ENCODE measurements at places on chromosomes 1 and 21.

DNA sequence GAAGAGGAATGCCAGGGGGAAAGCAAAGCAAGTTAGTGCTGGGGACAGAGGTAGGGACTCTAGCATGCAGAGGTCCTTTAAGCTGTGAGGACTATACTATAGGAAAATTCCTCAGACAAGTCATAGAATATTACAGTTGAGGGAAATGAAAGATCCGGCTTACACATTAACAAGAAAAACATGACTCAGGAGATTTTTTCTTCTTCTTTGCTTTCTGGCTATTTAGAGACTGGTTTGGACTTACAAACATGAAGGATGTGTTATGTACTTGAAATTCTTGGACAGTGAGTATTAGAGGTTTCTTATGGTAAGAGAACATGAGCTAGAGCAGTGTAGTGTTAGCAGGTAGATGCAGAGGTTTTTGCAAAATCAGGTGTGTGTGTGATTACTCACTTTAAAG is 24.9 kb downstream of the USP25 start:
- no peak overlapping the region for H3K4me3 ChIP-seq
- H3K27me3 ChIP-seq: no peaks in the 10 kb centered on the region
- no peak overlapping the region for H3K27ac ChIP-seq
- no peaks in the 10 kb centered on the region for H3K36me3 ChIP-seq
- no peak for DNase-seq

DNA sequence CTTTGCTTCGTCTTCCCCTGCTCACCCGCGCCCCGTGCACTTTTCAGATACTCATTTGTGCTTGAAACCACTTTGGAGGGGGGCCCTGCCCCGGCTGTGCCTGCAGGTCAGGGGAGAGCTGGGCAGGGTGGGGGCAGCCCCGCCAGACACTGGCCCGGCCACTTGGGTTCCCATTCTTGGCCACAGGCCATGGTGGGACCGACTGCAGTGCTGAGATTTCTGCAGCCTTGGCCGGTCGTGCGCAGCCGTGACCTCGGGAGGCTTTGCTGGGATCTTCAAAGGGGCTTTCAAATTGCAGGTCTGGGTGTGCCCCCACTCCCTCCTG is 54.5 kb upstream of the TTC34 start:
- H3K27me3 ChIP-seq: peaks cover 78% of the 10 kb centered on the region
- H3K36me3 ChIP-seq: no peaks in the 10 kb centered on the region
- H3K4me1 ChIP-seq: no peaks in the 10 kb centered on the region
- DNase-seq: no peak

GRCh38 chr1:65068202-65069010 is 79.6 kb upstream of the AK4 start:
- DNase-seq: no peak
- H3K4me3 ChIP-seq: peak overlapping the region; percentile 82
- peak overlapping the region; percentile 98 for H3K27ac ChIP-seq
- peaks cover 41% of the 10 kb centered on the region for H3K4me1 ChIP-seq

GRCh38 chr1:184801503-184801902 is 46.8 kb upstream of the EDEM3 start:
- H3K4me1 ChIP-seq: peaks cover 9% of the 10 kb centered on the region
- no peaks in the 10 kb centered on the region for H3K27me3 ChIP-seq

GRCh38 chr21:43600642-43601402 is 58.5 kb downstream of the HSF2BP start:
- no peaks in the 10 kb centered on the region for H3K27me3 ChIP-seq
- peaks cover 16% of the 10 kb centered on the region for H3K4me1 ChIP-seq
- no peak overlapping the region for H3K4me3 ChIP-seq

DNA sequence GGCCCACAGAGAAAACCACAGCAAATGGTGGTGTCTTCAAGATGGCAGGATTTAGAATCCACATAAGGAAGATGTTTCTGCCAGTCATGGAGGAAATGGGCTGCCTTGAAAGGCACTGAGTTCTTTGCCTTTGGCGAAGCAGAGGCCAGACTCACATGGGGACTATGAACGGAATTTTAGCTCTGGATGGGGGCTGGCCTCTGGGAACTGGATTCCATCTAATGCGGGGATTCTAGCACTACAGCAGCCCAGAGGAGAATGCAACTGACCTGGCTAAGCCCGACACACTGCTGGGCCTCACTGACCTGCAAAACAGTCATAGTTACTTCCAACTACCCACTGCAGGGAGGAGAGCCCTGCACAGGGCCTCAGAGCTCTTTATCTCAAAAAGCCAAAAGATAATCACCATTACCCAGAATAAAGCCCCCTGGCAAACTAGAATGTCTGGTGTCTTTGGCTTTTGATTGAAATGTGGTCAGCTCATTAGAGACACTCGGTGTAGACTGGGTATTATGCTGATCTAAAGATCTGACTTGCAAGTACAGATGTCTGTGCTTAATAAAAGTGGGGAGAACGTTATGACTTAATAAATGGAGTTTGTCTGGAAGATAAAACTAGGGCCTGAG is 11.6 kb downstream of the HCRTR1 start:
- peaks cover 54% of the 10 kb centered on the region for H3K36me3 ChIP-seq
- H3K27ac ChIP-seq: peak overlapping the region; percentile 95
- peaks cover 87% of the 10 kb centered on the region for H3K4me1 ChIP-seq

GRCh38 chr1:26996024-26996423 is 2.5 kb downstream of the TRNP1 start:
- peak overlapping the region; percentile 84 for H3K4me3 ChIP-seq
- peaks cover 79% of the 10 kb centered on the region for H3K4me1 ChIP-seq
- DNase-seq: no peak
- H3K27ac ChIP-seq: peak overlapping the region; percentile 91
- no peaks in the 10 kb centered on the region for H3K36me3 ChIP-seq

- no peak overlapping the region for H3K4me3 ChIP-seq
- H3K4me1 ChIP-seq: peaks cover 10% of the 10 kb centered on the region
- no peak overlapping the region for H3K27ac ChIP-seq
Observed at GRCh38 chr1:40919475-40920011, 57.4 kb upstream of the CITED4 start.

- peaks cover 9% of the 10 kb centered on the region for H3K4me1 ChIP-seq
- H3K27ac ChIP-seq: no peak overlapping the region
- no peak for DNase-seq
- no peaks in the 10 kb centered on the region for H3K27me3 ChIP-seq
- no peak overlapping the region for H3K4me3 ChIP-seq
Observed at GRCh38 chr1:222057162-222057561, 315.3 kb upstream of the DUSP10 start.

DNA sequence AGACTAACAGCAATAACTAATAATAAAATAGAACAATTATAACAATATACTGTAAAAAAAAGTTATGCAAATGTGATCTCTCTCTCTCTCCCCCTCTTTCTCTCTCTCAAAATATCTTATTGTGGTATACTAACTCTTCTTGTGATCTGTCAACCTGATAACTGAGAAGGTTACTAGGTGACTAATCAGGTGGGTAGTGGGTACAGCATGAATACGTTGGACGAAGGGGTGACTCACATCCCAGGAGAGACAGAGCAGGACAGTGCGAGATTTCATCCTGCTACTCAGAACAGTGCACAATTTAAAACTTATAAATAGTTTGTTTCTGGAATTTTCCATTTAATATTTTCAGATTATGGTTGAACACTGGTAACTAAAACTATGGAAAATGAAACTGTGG is 257.5 kb downstream of the LRRC40 start:
- no peak overlapping the region for H3K27ac ChIP-seq
- no peak overlapping the region for H3K4me3 ChIP-seq
- DNase-seq: no peak
- H3K4me1 ChIP-seq: no peaks in the 10 kb centered on the region

DNA sequence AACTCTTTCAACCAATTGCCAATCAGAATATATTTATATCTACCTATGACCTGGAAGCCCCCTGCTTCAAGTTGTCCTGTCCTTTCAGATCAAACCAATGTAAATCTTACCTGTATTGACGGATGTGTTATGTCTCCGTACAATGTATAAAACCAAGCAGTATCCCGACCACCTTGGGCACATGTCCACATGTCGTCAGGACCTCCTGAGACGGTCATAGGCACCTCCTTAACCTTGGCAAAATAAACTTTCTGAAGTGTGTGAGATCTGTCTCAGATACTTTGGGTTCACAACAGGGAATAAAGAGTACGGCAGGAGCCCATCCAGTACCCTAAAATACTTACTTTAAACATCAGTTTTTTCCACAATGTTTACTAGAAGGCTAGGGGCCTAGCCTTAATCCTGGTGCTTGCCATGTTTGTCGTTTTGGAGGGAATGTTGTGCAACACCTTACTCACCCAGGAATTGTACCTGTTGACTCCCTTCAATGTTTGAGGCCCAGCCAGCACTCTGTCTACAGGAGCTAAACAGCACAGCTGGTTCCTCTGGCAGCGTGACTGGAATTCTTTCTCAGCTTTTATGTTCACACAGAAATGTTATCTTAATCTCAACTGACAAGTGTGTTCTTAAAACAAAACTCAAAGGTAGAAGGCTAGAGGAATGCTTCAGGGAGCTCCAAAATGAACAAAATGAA is 90.8 kb upstream of the USP25 start:
- H3K4me1 ChIP-seq: no peaks in the 10 kb centered on the region
- H3K27me3 ChIP-seq: no peaks in the 10 kb centered on the region
- H3K4me3 ChIP-seq: no peak overlapping the region
- no peak for DNase-seq
- H3K27ac ChIP-seq: no peak overlapping the region

DNA sequence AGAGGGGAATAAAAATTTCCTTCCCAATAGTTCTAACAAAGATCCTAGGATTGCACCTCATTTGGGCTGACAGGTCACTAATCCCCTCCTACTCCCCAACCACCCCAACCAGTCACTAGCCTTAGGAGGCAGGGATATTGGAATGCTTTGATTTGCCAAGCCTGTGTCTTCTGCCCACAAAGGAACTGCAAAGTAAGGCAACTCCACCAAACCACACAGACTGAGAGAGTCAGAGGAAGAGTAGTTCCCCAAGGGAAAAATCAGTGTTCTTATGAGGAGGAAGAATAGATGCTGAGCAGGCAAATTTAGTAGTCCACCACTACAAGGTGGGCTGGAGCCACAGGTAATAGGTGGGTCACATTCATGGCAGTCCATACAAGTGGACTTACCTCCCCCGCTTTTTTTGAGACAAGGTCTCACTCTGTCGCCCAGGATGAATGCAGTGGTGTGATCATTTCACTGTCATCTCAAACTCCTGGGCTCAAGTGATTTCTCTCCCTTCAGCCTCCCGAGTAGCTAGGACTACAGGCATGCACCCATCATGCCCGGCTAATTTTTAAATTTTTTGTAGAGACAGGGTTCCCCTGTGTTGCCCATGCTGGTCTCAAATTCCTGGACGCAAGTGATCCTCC is 3.7 kb upstream of the TMEM39B start:
- no peak for DNase-seq
- H3K27ac ChIP-seq: no peak overlapping the region
- H3K36me3 ChIP-seq: no peaks in the 10 kb centered on the region
- no peaks in the 10 kb centered on the region for H3K27me3 ChIP-seq

- peaks cover under 1% of the 10 kb centered on the region for H3K36me3 ChIP-seq
- no peak overlapping the region for H3K4me3 ChIP-seq
- H3K27me3 ChIP-seq: no peaks in the 10 kb centered on the region
- no peak for DNase-seq
- H3K27ac ChIP-seq: peak overlapping the region; percentile 16
Observed at GRCh38 chr1:186304982-186305949, 69.8 kb downstream of the TPR start.

GRCh38 chr1:245277276-245277675 is 122.5 kb downstream of the KIF26B start:
- no peaks in the 10 kb centered on the region for H3K36me3 ChIP-seq
- no peak overlapping the region for H3K4me3 ChIP-seq
- H3K27ac ChIP-seq: no peak overlapping the region
- H3K4me1 ChIP-seq: no peaks in the 10 kb centered on the region

- DNase-seq: no peak
- no peak overlapping the region for H3K27ac ChIP-seq
- H3K4me3 ChIP-seq: no peak overlapping the region
Observed at GRCh38 chr1:92749024-92749634, 35.8 kb downstream of the EVI5 start.

DNA sequence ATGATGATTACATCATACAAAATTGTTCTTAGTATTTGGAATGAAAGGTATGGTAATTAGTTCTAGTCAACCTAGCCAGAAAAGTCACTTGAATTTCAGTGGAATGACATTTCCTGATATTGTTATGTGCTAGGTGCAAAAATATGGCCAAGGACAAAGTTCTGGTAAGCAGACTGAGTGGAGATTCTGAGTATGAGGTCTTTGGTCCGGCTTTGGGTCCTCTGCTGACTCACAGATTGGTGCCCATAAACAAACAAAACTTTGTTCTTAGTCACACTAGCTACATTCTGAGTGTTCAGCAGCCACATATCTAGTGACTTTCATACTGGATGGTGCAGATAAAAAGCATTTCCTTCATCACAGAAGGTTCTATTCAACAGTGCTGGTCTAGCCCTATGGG is 206.1 kb downstream of the ZNF648 start:
- no peak overlapping the region for H3K27ac ChIP-seq
- no peak overlapping the region for H3K4me3 ChIP-seq
- no peaks in the 10 kb centered on the region for H3K4me1 ChIP-seq
- no peaks in the 10 kb centered on the region for H3K36me3 ChIP-seq
- no peaks in the 10 kb centered on the region for H3K27me3 ChIP-seq
- no peak for DNase-seq
